ENCODE measurements at places on chromosomes 3 and 15.

DNA sequence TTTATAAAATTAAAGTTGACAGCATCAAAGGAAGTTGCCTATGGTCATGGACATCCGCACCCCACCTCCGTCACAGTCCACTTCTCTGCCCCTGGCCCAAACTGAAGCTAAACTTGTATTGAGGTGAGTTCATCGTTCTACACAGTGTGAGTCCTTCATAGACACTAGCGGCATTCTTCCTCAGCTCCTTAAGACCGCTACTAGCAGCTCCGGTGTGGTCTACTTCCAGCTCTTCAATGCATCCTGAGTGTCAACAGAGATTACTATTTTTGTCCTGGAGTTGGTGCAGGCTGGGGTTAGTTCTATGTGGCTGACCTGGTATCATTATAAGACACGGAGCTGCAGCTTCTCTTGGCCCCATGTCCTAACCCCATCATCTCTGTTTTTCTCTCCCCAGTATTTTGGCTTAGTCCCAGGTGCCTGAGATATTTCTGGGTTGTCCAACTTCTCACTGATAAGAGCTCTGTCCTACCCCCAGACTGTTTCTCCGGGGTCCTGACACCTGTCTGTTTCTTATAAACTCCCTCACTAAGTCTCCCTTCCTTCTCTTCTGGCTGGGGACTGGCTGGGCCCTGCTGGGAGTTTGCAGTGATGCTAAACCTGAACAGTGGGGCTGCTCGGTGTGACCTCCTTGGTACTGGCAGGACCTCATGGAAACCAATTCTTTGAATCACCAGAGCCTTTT is 169.2 kb upstream of the ATP10A start:
- DNase-seq, result no peak

DNA sequence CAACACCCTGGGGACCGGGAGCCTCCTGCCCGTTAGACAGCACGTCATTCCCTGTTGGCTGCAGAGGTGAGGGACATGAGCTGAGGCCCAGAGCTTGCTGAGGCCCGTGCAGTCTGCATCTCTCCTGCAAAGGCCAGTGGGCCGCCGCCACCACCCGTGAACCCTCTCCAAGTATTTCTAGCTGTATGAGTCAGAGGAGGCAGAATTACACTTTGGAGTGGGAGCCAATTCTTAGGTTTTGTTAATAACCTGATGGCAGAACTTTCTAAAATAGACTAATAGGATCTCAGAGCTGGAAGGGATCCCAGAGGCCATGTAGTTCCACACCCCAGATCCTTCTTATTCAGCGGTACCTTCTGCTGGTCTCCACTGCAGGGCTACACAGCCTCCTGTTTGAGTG is 335.2 kb upstream of the CTDSPL start:
- no peak for DNase-seq

DNA sequence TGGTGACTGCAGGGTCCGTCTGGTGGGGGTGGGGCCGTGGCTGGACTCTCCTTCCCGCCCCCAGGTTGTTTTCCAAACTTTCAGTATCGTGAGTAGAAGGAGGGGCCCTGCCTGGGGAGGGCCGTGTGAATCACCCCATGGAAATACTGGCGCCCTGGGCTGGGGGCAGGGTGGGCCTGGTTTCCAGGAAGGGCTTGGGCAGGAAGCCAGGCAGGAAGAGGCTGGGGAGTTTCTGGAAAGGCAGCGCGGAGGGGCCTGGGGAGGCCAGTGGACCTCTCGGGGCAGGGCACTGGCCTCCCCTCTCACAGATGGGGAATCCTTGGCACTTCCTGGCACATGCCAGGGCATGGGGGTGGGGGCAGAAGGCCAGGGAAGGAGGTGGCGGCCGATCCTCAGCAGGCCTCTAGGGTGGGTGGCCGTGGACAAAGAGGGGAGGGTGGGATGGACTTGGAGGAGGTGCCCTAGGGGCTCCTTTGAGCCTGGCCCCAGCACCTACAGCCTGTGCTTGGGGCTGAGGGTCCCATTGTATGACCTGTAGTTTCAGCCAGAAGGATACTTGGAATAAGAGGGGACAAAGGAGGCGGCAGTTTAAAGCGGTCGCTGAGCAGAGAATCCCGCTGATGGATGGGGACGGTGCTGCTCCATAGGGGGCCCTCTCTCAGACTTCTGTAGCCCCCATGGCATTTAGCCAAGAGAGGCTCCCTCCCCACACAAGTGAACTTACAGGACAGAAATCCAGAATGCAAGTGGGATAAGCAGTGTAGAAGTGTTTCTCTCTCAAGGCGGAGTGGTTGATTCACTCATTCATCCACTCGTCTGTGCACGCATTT is 56.5 kb upstream of the GATA2 start:
- no peak for DNase-seq

- DNase-seq, result no peak
Observed at GRCh38 chr15:85832394-85832793, 37.7 kb upstream of the KLHL25 start.

DNA sequence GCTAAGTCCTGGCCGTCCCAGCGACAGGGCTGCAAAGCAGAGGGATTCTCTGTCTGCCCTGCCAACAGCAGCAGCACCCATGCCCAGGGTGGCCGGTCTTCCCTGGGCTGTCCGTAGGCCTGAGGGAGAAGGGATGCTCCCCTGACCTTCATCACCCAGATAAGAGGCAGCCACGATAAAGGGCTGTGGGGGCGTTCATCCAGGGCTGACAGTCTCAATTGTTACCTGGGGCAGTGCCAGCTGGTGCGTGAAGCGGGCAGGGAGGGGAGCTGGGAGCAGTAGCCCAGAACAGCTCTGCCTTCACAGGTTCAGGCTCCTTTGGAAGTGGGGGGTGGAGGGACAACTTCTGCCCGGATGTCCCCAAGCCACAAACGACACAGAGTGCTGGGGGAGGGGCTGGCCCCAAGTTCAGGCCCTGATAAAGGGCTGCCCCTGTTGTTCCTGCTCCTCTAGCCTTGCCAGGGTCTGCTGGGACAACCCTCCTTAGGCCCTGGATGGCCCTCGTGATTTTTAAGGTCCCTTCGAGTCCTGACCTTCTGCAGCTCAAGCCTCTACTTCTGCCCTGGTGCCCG is 94.7 kb downstream of the RAB11A start:
- no peak for DNase-seq

DNA sequence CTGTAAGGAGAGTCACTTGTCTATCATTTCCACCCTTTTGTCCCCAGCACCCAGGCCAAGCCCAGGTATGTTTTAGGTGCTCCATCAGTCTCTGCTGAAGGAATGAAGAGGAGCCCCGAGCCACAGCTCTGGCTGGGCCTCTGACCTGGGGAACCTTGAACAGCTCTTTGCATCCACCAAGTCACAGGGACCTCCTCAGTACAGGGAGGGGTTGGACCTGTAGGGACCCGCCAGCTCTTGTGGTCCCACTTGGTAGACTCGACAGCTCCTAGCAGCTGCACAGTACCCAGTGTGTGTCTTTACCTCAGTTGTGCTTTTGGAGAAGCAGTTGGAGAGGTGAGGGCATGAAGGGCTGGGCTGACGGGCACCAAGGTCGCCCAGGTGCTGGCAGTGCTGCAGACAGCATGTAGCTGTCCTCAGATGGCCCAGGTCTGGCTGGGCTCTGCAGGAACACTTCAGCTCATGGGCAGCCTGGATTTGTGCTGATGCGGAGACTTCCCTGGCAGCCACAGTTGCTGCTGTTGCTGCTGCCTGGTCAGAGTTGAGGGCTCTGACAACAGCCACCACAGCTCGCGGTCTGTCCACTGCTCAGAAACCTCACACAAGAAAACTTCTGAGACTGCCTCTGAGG is 123.6 kb downstream of the CACNA1D start:
- DNase-seq, result no peak

DNA sequence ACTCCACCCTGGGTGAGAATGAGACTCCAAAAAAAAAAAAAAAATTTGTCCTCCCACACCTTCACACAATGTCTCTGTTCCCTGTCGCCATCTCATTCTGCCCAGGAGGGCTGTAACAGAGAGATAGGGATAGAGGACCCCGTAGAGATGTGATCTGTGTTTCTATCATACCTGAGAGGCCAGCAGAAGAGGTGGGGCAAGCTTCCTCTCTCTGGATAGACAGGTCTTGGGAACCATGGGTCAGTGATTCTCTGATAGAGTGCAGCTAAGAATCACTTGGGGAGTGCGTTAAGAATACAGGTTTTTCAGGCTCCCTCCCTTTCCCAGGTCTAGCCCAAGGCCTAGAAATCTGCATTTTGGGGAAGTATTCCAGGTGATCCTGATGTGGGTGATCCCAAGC is 8.3 kb downstream of the CA12 start:
- no peak for DNase-seq
